ENCODE measurements at places on chromosomes 3 and 15.

DNA sequence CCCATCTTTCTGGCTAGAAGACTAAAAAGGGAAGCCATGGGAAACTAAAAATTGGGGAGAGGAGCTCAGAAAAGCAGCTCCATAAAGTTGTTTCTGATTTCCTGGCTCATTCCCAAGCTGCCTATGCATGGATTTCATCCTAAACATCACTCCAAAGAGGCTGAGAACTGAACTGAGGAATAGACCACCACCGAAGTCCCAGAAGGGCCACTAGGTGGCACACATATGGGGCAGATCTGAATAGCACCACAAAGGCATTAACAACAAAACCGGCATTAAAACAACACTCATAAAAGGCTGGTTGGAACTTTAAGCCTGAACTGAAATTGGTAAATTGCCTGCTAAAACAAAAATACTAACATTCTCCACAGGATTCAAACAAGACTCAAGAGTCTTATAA lies 106.3 kb downstream of the PLD1 start:
- no peak for DNase-seq

- DNase-seq: no peak
Observed at GRCh38 chr3:59246719-59247401, 197.0 kb upstream of the CFAP20DC start.

GRCh38 chr15:27623149-27623548 lies 476.0 kb downstream of the OCA2 start:
- DNase-seq: no peak

DNA sequence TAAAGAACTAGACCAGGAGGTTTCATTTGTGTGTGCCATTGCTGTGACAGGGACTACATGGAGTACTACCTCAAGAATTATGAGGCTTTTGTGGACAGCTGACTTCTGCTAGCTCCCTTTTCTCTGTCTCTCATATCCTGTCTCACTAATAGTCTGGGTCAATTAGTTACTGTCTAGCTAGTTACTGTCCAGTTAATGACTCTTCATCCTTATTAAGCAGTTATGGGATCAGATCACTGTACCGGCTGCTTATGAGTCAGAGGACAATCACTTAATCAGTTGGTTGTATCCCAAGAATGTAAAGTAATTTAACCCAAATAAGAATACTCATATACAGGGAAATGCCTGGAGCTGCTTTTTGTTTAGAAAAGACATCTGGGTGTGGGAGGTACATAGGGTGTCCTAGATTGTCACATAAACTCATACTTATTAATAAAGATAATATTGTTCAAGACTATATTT lies 158.0 kb downstream of the CDIN1 start:
- no peak for DNase-seq

DNA sequence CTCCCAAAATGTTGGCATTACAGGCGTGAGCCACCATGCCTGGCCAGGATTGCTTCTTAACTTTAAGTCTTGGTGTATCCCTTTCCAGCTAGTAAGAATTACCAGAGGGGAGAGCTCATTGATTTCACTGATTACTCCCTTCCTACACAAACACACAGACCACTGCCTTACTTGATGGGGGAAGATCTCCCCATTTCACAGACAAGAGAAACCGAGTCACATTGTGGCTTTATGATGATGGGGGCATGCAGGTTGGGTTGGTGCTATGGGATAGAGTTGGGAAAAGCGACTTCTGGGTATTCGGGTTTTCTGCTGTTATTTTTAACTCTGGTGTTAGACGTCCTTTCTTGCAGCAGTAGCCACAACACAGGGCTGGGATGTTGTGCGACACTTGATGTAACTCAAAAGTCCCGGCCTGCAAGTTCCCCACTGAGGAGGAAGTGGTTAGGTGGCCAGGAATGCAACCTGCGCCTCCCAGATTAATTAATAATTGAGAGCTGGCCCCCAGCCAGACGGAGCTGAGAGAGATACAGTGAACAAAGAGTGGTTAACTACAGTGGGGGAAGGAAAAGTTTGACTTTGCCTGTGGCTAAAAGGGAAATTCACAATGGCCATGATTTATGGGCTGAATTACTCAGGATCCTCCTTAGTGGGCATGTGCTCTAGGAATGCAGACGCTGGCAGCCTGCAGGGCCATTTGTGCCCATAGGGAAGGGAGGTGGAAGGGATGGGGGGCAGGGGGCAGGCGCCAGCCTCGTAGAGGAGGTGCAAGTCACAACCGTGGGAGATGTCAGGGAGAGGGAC lies 63.6 kb downstream of the SMAD6 start:
- DNase-seq: no peak

GRCh38 chr3:22908989-22909507 lies 294.1 kb upstream of the UBE2E2 start:
- DNase-seq: no peak

- no peak for DNase-seq
Observed at GRCh38 chr3:114126461-114126860, 52.4 kb downstream of the DRD3 start.

DNA sequence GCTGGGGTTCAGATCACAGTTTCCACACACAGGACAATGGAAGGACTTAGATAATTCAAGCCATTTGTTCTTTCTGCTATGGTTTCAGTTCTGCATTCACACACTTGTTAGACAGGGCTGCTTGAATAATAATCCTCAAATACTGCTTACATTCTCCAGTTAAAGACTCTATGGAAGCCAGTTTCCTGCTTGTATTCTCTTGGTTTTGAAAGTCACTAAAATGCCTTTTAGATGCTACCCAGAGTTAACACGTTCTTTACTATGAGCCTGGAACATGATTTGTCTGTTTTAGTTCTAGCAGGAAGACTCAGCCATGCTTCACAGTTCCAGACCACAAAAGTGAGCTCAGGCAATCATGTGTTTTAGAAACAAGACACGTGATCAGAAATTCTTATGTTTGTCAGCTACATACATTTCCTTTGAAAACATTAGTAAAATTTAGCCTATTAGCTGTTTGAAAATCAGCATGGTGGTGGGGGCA lies 152.4 kb downstream of the LEKR1 start:
- no peak for DNase-seq

All from cortex of kidney (tissue), 1 donor.